ENCODE measurements at places on chromosomes 3 and 15.

DNA sequence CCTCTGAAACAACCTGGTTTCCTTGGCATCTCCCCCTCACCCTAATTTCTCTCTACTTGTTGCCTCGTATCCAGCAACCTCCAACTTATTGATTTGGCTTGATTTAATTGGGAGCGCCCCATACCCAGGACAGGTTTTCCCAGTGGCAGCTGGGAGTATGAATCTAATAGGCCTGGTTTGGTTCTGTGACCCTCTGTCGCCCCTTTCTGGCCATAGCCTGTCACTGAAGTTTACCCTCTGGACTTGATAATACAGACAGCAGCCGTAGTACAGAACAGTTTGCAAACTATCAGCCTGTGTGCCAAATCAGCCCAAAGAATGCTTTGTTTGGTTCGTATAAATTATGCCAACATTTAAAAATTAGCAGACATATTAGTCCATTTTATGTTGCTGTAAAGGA lies 525.1 kb upstream of the GOLIM4 start:
- no peak overlapping the region for H3K4me3 ChIP-seq
- no peak for DNase-seq
- no peaks in the 10 kb centered on the region for H3K36me3 ChIP-seq
- H3K4me1 ChIP-seq: no peaks in the 10 kb centered on the region
- H3K27me3 ChIP-seq: no peaks in the 10 kb centered on the region
- no peak overlapping the region for H3K27ac ChIP-seq

GRCh38 chr15:89632563-89633430 lies 22.5 kb downstream of the KIF7 start:
- no peak overlapping the region for H3K27ac ChIP-seq
- no peaks in the 10 kb centered on the region for H3K4me1 ChIP-seq
- H3K27me3 ChIP-seq: no peaks in the 10 kb centered on the region
- DNase-seq: no peak
- no peak overlapping the region for H3K4me3 ChIP-seq

GRCh38 chr3:84008623-84009022 lies 950.2 kb upstream of the CADM2 start:
- no peak for DNase-seq
- no peaks in the 10 kb centered on the region for H3K27me3 ChIP-seq
- H3K4me3 ChIP-seq: no peak overlapping the region
- H3K36me3 ChIP-seq: no peaks in the 10 kb centered on the region
- no peak overlapping the region for H3K27ac ChIP-seq

GRCh38 chr3:33392144-33392543 lies 48.1 kb downstream of the UBP1 start:
- DNase-seq: no peak
- no peak overlapping the region for H3K4me3 ChIP-seq
- peaks cover 78% of the 10 kb centered on the region for H3K36me3 ChIP-seq
- no peaks in the 10 kb centered on the region for H3K4me1 ChIP-seq
- H3K27ac ChIP-seq: no peak overlapping the region

- no peak for DNase-seq
- no peaks in the 10 kb centered on the region for H3K27me3 ChIP-seq
- no peaks in the 10 kb centered on the region for H3K36me3 ChIP-seq
- H3K4me3 ChIP-seq: no peak overlapping the region
- peaks cover 26% of the 10 kb centered on the region for H3K4me1 ChIP-seq
Measured at GRCh38 chr15:58457466-58457965, 25.7 kb downstream of the LIPC start.

GRCh38 chr3:42831321-42831713 lies 22.1 kb downstream of the ACKR2 start:
- peaks cover 4% of the 10 kb centered on the region for H3K4me1 ChIP-seq
- no peaks in the 10 kb centered on the region for H3K36me3 ChIP-seq
- H3K4me3 ChIP-seq: no peak overlapping the region
- DNase-seq: peak; percentile 60

GRCh38 chr3:123546133-123546755 lies 38.6 kb downstream of the HACD2 start:
- no peak overlapping the region for H3K27ac ChIP-seq
- no peaks in the 10 kb centered on the region for H3K27me3 ChIP-seq
- peaks cover 20% of the 10 kb centered on the region for H3K36me3 ChIP-seq
- DNase-seq: no peak
- H3K4me3 ChIP-seq: no peak overlapping the region

- no peaks in the 10 kb centered on the region for H3K36me3 ChIP-seq
- no peaks in the 10 kb centered on the region for H3K4me1 ChIP-seq
- H3K27ac ChIP-seq: no peak overlapping the region
- H3K4me3 ChIP-seq: no peak overlapping the region
- no peaks in the 10 kb centered on the region for H3K27me3 ChIP-seq
Measured at GRCh38 chr3:37645517-37646380, 215.9 kb upstream of the CTDSPL start.

- no peaks in the 10 kb centered on the region for H3K4me1 ChIP-seq
- H3K27ac ChIP-seq: no peak overlapping the region
- no peaks in the 10 kb centered on the region for H3K36me3 ChIP-seq
- H3K4me3 ChIP-seq: no peak overlapping the region
Measured at GRCh38 chr3:179289295-179289694, 33.5 kb upstream of the ZNF639 start.

DNA sequence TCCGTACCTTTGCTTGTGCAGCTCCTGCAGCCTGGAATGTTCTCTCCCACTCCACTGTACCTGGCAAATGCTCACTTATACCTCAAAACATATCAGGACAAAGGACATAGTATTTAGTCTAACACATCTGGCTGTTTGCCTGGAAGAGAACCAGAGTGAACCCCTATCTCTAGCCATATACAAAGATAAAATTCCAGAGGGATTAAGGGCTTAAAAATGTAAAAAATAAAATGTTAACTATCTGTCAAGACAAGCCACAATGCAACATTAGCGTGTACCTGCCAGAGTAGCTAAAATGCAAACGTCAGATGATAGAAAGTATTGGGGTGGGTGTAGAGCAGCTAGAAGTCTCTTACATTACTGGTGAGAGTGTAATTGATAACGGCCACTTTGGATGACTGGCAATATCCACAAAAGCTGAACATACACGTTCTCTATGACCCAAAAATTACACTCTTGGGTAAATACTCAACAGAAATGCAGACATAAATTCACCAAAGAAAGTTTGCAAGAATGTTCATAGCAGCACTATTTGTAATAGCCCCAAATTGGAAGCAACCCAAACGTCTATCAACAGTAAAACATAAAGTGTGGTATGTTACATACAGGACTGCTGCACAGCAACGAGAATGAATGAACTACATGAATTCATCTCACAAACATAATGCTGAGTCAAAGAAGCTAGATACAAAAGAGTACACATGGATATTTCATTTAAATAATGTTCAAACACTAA lies 18.2 kb upstream of the ADPGK start:
- peaks cover 6% of the 10 kb centered on the region for H3K27me3 ChIP-seq
- H3K4me3 ChIP-seq: no peak overlapping the region
- H3K36me3 ChIP-seq: no peaks in the 10 kb centered on the region
- DNase-seq: no peak

DNA sequence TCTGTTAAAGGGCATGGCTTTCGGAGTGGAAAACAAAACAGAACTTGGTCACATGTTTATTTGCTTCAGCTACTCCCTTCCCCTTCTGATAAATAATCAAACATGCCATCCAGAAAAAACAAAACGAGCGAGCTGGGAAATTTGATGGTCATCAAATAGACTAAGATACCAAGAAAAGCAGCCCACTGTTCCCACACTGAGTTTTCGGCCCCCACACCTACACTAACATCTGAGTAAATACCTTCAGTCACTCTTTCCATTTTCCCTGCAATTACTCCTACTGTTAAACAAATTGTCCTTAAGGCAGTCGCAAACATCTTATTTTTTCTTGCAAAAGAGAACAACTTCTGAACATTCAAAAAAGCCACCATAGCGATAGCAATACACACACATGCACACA lies 454.6 kb downstream of the FOXP1 start:
- peak overlapping the region; percentile 70 for H3K4me3 ChIP-seq
- peaks cover 41% of the 10 kb centered on the region for H3K4me1 ChIP-seq
- H3K27me3 ChIP-seq: no peaks in the 10 kb centered on the region
- peak overlapping the region; percentile 79 for H3K27ac ChIP-seq

GRCh38 chr3:59895972-59896371 lies 846.1 kb upstream of the CFAP20DC start:
- no peak overlapping the region for H3K27ac ChIP-seq
- peaks cover 5% of the 10 kb centered on the region for H3K4me1 ChIP-seq
- H3K27me3 ChIP-seq: no peaks in the 10 kb centered on the region
- H3K36me3 ChIP-seq: peaks cover 2% of the 10 kb centered on the region
- H3K4me3 ChIP-seq: no peak overlapping the region

DNA sequence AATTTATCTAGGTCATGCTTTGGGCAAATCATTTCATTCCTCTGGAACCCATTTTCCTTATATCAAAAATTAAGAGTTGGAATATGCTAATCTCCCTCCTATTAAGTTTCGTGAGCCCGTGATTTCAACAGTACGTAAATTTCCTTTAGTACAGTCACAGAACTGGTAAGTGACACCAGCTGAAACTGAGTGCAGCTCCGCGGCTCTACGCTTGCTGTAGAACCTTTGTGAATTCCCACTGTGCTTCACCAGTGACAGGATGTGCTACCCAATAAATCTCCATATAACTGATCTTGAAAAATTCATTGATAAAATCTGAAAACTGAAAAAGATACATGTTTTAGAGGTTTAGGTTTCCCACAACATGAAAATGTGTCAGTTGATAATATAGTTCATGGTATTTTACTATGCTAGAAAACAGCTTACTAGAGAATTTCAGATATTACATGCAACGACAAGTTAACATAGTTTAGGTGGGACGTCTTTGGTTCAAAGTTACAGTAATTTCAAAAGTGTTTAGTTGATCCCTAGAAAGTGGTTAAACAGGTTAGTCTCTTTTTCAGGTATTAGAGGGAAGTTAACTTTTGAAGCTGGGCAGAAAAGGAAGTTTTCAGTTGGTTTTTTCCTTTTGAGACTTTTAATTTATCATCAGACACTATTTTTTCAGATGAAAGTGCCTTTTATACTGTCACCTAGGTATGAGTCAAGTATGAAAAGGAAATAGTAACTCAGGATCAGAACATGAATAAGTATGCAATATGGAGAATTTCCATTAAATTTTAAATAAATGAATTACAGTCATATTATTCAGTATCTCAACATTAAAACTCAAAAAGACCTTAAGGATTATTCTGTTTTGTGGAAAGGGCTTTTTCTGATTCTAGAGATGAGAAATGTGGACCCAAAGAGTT lies 57.0 kb downstream of the PPARG start:
- no peak for DNase-seq
- no peak overlapping the region for H3K4me3 ChIP-seq
- H3K36me3 ChIP-seq: no peaks in the 10 kb centered on the region
- no peaks in the 10 kb centered on the region for H3K4me1 ChIP-seq

GRCh38 chr15:66862940-66863335 lies 160.9 kb downstream of the SMAD6 start:
- H3K4me1 ChIP-seq: peaks cover 6% of the 10 kb centered on the region
- no peak overlapping the region for H3K27ac ChIP-seq
- H3K27me3 ChIP-seq: no peaks in the 10 kb centered on the region
- peak; percentile 81 for DNase-seq
- H3K36me3 ChIP-seq: no peaks in the 10 kb centered on the region

DNA sequence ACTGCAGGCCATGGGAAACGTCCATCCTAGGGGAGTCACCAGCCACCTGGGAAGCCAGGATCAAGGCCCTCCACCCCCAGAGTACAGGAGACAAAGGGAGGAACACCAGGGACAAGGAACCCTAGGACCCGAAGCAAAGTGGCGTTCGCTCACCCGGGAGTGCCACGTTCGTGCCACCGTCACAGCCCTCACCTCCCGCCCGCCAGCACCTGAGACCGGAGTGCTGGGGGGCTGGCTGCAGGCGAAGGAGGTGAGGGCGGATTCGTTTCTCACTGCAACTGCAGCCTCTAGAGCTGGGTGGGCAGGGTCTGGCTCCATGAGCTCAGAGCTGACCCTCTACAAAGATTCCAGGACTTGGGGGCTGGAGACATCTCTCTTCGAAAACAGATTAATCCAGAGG lies 26.3 kb downstream of the ZDHHC19 start:
- peaks cover 52% of the 10 kb centered on the region for H3K4me1 ChIP-seq
- no peaks in the 10 kb centered on the region for H3K27me3 ChIP-seq

- H3K27ac ChIP-seq: no peak overlapping the region
- H3K36me3 ChIP-seq: no peaks in the 10 kb centered on the region
- no peaks in the 10 kb centered on the region for H3K4me1 ChIP-seq
- DNase-seq: no peak
- H3K27me3 ChIP-seq: peaks cover 3% of the 10 kb centered on the region
Measured at GRCh38 chr3:180306691-180307090, 270.0 kb upstream of the PEX5L start.

DNA sequence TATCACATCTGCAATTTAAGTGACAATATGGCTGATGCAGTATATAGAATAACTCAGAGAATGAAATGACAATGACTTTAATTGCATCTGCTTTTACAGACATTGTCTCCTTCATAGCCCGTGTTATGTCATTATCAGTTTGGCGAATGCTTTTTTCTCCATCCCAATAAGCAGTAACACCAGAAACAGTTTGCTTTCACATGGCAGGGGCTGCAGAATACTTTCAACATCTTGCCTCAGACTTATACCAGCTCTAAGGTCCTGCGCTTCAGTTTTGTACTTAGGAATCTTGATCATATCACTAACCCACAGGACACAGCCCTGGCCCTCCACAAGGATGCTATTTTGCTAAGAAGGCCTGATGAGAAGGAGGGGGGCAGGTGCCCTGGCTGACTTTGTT lies 49.9 kb upstream of the SPESP1 start:
- H3K27ac ChIP-seq: no peak overlapping the region
- no peak for DNase-seq
- H3K27me3 ChIP-seq: peaks cover 5% of the 10 kb centered on the region
- no peaks in the 10 kb centered on the region for H3K36me3 ChIP-seq
- H3K4me3 ChIP-seq: no peak overlapping the region

DNA sequence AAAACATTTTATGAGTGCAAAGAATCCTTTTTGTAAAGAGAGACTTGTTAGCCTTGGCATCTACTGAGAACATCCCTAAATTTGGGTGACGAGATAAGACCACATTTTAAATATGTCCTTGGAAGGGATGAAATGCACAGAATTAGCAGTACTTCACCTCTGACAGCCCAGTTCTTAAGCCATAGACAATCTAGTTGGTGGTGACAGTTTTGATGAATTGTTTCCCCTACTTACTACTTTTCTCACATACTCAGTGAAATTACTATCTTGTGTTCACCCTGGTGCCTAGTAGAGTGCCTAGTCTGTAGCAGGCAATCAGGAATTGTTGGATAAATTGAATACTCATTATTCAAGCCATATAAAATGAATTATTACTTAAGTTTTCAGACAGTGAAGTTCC lies 3.4 kb downstream of the SCAANT1 start:
- H3K27ac ChIP-seq: no peak overlapping the region

DNA sequence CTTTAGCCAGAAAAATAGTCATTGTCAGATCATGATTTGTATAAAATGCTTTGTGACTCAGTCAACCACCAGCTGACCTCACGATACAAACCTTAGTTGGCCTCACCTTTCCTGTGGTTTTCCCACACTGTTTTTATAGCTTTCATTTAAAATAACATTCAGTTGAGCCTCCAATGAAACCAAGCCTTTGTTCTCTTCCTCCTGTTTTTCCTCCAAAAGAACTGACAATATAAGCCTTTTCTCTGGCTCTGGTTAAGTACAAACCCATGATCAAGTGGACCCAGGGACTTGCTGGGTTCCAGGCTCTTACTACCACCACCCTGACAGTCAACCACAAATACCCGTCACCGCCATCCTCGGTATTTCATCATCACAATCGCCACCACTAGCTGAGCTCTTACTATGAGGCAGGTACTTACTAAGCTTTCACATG lies 81.7 kb downstream of the TAMM41 start:
- no peaks in the 10 kb centered on the region for H3K27me3 ChIP-seq
- H3K36me3 ChIP-seq: no peaks in the 10 kb centered on the region
- no peak for DNase-seq
- no peak overlapping the region for H3K4me3 ChIP-seq
- H3K4me1 ChIP-seq: peaks cover 5% of the 10 kb centered on the region
- H3K27ac ChIP-seq: no peak overlapping the region

Measured in CD4-positive, alpha-beta T cell (primary cell).